ENCODE measurements at places on chromosomes 7 and 10.
A peak's percentile ranks its signal among the peaks of the same experiment; 100 is the strongest.

DNA sequence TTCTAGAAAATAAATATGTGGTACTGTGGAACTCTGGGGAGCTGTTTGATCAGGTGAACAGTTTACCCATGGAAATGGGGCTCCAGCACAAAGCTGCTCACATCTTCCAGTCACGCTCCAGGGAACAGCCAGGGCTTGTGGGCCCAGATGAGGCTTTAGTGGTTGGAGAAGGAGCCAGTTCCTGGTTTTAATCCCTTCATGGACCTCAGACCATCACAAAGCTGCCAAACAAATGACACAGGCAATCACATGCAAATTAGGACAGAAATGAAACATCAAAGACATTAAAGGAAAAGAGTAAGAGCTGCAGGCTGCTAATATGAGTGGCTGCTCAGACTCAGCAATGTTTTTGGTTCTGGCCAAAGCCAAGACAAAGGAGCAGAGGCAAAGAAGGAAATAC, 2.2 kb upstream of the ATP6V0E2 start:
- no peak for DNase-seq

- DNase-seq: no peak
Observed at GRCh38 chr10:132470410-132471124, 67.0 kb upstream of the INPP5A start.

DNA sequence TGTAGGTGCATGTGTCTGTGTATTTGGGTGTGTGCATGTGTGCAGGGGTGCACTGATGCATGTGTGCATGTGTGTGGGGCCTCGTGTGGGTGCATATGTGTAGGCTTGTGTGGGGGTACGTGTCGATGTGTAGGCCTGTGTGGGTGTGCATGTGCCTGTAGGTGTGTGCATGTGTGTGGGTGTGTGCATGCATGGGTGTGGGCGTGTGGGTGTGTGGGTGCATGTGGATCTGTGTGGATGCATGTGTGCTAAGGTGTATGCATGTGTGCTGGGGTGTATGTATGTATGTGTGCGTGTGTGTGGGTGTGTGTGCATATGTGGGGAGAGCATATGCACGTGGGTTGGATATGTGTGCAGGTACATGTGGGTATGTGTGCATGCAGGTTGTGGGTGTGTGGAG, 73.2 kb downstream of the NKX6-2 start:
- no peak for DNase-seq

DNA sequence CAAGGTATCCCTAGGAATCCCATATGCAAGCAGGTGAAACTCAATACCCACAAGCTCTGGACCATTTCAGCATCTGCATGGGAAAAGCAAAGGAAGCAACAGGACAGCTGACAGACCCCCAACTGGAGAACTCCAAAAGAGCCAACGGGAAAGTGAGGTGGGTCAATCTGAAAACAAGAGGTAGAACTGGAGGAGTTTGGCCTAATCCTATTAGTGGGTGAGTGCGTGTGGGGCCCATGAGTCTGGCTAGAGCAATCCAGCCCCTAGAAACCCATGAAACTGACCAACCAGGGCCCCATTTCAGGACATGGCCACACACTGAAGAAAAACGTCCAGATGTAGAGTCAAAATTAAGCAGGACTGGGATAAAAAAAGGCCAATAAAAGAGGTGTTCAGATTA, 26.6 kb upstream of the WNT8B start:
- no peak for DNase-seq

DNA sequence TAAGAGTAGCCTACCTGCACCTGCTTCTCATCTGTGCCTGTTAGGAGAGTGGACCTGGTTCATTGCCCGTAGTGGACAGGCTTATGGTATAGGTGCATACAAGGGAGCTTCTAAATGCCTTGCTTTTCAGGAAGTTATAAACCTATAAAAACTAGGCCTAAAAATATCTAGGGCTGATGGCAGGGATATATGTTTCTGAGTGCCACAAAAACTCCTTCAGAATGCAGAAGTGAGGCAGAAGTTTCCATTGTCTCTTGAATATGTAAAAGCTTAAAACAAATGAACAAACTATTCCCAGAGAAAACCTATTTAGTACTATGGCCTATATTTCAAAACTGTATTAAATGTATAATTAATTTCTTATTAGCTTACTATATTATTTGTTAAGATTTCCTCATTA, 91.8 kb downstream of the RNLS start:
- DNase-seq: no peak

DNA sequence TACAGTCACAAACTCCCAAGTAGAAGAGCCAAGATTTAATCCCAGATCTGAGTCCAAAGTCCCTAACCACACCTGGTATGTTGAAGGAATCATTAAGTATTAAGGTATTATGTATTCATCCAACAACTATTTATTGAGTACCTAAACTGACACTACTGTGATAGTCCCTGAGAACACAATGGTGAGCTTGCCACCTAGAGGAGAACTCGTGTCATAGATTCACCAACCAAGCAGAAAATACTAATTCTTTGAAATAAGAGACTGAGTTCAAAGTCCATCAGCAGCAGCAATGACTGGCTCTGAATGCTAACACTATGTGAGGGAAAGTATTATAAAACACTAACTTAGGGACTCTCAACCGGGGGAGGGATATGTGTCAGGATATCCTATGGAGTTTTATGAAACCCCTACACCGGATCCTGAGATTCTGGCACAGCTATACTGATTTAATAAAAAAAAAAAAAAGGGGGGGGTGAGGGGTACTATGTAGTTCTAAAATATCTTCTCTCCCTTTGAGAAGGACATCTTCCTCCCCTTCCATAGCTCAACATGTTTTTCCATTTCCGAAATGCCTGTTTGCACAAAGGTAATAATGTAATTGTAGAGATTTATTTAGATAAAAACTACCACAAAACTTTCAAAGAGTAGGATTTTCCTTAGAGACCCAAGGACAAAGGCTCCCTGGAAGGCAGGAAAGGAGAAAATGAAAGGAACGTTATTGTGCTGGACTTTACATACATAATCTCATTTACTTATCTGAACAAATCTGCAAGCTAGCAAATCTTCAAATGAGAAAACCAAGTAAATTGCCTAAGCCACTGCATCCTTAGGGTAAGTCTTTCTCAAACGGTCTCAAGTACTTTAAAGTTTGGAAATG, 1.6 kb downstream of the NCOA4 start:
- peak; percentile 46 for DNase-seq

GRCh38 chr7:151759591-151760042, 117.3 kb downstream of the PRKAG2 start:
- peak; percentile 64 for DNase-seq

DNA sequence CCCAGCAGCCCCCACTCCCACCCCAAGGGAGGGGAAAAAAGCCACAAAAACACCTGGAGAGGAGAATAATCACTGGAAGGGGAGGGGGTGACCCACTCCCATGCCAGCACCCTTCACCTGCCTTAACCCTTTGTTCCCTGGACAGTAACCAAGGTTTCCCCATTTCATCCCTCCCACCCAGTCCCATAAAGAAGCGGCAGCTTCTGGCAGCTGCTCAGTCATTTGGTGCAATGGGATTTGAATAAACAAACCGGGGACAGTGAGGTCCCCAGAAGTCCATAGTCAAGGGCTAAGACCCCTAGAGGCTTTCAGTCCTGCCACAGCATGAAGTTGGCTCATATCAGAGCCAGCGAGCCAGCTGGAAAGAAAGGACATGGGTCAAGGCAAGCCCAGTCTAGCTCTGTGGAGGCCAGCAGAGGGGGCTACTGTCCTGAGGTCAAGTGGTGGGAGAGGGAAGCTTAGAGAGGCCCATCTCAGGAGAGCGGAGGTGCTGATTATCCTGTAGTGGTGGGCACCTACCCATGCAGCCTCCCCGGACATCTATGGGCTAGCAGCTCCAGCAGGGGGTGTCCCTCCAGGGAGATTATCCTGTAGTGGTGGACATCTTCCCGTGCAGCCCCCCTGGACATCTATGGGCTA, 58.9 kb upstream of the LBX1 start:
- peak; percentile 78 for DNase-seq

DNA sequence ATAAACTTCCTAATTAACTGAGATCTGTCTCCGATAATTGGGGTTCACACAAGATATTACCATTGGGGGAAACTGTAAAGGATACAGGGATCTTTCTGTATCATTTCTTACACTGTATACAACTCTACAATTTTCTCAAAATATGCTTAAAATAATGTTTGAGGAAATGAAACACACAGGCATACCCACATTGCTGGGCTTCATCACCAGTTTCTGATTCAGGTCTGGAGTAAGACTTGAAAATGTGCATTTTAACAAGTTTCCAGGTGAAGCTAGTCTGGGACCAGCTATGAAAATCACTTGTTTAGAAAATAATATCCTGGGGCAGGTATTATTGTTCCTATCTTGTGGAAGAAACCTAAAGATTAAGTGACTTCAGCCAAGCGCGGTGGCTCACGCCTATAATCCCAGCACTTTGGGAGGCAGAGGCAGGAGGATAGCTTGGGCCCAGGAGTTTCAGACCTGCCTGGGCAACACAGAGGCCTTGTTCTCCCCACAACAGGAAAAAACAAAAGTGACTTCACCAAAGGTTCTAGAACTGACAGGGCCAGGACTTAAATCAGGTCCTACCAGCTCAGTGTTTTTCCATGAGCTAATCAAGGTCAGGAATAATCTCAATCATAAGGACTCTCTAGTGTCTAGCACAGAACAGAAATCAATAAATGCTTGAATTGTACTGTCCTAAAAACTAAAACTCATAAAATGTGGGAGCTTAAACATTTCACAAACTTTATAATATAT, 12.6 kb downstream of the TOMM7 start:
- DNase-seq: no peak

DNA sequence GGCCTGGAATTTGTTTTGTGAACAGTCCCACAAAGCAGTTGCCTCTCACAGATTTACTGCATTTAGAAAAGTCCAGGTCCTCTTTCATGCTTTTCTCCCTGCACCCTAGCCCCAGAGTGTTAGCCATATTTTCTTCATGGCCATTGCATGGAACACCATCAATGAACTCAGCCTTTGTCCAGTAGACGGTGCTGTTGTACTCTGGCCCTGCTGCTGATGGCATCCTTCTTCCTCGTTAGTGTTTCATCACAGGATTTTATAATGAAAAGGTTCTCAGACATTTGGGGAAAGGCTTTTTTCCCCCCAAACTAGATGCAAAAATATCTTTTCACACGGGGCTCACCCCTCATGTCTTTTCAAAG, 93.0 kb upstream of the SLC25A13 start:
- DNase-seq: peak; percentile 61

- DNase-seq: no peak
Observed at GRCh38 chr10:71390921-71391690, 5.6 kb upstream of the CDH23 start.

DNA sequence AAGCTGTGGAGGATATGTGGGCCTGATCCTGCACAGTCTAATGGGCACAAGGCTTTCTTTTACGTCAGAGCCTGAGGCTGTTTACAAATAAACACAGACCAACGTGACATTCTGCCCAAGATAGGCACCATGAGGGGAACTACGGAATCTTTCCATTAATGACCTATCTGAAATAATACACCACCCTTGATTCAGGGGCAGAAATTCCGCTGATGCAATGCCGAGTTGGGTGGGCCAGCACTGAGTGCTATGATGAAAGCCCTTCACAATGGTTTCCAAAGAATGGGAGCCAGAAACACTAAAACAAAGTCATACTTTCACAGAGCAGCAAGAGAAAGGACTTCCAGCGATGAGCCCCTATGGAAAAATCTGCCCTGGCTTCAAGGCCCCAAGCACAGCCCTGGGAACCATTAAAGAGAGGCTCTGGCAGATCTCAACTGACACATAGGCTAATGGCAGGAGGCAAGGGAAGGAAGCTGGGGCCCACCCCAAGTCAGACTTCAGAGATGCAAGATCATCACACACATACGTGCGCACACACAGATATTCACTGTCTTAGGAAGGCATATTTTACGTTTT, 72.2 kb upstream of the DLX6 start:
- no peak for DNase-seq

GRCh38 chr10:60820093-60820754, 41.9 kb downstream of the CDK1 start:
- no peak for DNase-seq

GRCh38 chr10:87658858-87659555, 671 bp upstream of the PAPSS2 start:
- no peak for DNase-seq

GRCh38 chr7:120064565-120064964, 208.4 kb upstream of the KCND2 start:
- no peak for DNase-seq

GRCh38 chr7:99324559-99324958, 1.1 kb upstream of the ARPC1A start:
- no peak for DNase-seq

GRCh38 chr10:520402-520787, 169.1 kb downstream of the DIP2C start:
- DNase-seq: no peak

DNA sequence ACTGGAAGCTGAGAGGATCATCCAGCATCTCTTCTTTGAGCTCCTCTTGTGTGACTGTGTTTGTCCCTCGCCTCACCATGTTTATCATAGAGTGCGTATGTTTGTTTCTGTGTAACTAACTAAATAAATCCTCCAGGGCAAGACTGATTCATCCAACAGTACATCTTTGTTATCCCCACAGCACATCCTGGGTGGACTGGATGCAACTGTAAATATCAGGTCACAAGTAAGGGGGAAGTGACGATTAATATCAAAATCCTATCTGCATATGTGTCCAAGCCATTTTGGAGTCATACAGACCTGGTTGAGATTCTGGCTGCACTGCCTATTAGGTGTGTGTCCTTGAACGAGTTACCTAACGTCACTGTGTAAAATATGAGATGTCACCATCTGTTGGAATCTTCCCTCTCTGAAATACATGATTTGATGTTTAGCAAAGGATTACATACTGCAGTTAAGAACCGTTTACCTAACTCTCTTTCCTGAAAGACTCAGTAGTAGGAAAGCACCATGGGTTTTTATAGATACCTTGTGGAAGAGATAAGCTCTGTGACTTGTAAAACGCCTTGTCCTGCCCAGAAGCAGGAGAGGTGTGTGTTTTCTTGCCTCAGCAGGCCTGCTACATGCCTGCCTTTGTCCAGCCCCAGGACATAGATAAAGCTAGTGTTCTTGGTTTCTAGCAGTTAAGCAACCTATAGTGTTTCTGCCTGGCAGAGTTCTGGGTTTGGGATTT, 25.8 kb downstream of the WBP1L start:
- DNase-seq: no peak

GRCh38 chr10:77555591-77556212, 81.9 kb downstream of the KCNMA1 start:
- DNase-seq: no peak

DNA sequence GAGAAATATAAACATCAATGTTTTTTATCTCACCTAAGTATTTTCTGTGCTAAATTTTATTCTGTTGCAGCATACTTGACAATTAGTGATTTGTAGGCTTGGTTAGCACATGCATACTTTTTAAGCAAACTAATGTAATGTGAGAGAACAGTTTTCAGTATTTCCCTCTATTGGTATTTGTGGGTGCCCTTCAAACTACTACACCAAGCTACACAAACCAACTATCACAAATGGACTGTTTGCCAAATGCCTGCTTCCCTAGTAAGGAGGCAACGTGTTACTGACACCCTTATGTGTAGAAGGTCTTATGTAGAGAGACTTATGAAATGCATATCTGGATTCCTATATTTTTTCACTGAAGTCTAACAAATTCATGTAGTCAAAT, 98.4 kb upstream of the FZD1 start:
- DNase-seq: no peak

All from NCI-H1417 (cell line).